HepG2 (cell line): ENCODE measurements at places on chromosomes 1 and 21. TPM values are rescaled to one million over a fixed set of nuclear protein-coding genes. Genes with fewer than 3 reads are reported as not detected.

The CD48 gene
- total RNA-seq: not detected in 2 replicates

DNA sequence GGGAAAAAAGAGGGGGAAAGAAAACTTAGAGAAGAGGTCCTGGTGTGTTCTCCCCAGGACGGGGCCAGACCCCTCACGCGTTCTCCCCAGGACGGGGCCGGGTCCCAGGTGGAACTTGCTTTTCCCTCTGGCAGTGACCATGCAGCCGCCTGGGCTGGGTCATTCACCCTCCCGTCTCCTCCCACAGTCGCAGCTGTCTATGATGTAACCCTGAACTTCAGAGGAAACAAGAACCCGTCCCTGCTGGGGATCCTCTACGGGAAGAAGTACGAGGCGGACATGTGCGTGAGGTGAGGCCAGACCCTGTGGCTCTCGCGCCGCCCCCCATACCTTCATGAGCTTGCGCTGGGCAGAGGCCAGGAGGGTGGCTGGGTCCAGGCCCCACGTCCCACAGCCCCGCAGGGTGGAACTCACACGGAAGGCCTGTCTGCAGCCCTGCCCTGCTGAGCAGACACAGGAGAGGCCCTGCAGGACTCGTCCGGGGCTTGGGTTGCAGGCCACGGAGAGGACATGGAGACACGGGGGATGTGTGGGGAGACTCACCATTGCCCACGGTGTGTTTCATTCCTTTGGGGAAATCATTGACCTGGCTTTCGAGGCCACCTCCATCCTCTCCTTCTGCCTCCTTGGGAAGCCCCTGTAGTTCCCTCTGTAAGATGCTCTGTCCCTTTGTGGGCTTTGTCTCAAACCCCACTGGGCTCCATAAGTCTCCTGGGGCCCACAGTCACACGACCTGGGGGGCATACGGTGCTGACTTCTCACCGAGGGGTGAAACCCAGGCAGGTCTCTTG is 40.7 kb upstream of the TRAPPC10 start:
- no peak for DNase-seq

- DNase-seq: no peak
Measured at GRCh38 chr1:200015811-200016210, 11.7 kb upstream of the NR5A2 start.

GRCh38 chr1:182143825-182144645 is 82.5 kb upstream of the ZNF648 start:
- DNase-seq: no peak

GRCh38 chr1:32972814-32973428 is 8.3 kb upstream of the RNF19B start:
- no peak for DNase-seq

DNA sequence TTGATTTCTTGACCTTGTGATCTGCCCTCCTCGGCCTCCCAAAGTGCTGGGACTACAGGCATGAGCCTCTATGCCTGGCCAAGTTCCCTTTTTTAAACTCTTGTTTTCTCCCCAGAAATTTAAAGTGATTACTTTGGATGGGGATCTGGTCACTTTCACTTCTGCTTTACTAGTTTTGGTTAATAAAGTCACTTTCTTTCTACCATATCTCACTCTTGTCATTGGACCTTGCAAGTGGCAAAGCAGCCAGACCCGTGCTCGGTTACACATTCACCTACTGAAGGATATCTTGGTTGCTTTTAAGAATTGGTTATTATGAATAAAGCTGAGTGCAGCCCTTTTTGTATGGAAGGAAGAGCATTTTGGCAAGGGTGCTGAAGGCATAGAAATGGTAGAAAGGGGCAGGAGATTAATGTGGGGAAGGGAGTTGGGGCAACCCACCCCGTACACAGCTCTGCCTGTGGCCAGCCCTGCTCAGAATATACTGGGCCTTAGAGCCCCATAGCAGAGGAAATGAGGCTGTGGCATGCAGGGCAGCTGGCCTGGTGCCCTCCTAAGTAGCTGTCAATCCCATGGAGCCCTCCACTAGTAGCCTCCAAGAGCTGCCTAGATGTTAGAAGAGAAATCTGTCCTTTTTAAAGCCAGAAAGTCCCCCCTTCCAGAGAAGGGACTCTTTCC is 40.7 kb downstream of the CD2 start:
- no peak for DNase-seq

DNA sequence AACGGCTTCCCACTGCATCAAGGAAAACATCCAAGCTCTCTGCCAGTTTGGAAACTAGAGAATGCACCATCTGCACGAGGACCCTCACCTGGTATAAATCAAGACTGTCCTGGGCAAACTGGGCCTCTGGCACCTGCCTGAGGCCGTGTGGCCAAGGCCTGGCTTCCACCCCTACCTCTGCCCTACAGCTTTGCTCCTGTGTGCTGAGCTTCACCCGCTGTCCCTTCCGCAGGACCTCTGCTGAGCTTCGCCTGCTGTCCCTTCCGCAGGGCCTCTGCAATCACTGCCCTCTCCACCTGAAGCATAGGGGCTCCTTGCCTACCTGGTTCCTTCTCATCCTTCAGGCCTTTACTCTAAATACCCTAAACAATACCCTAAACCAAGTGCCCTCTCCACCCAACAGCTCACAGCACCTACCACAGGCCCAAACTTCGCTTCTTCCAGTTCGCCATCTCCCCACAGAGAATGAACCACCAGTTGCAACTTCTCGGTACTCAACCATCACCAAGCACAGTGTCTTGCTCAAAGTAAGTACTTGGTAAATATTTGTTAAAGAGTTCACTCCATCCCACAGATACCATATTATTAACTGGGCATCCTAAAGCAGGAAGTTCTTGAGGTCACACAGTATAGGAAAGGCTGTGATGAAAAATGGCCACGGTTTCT is 18.4 kb downstream of the GNB1 start:
- no peak for DNase-seq

DNA sequence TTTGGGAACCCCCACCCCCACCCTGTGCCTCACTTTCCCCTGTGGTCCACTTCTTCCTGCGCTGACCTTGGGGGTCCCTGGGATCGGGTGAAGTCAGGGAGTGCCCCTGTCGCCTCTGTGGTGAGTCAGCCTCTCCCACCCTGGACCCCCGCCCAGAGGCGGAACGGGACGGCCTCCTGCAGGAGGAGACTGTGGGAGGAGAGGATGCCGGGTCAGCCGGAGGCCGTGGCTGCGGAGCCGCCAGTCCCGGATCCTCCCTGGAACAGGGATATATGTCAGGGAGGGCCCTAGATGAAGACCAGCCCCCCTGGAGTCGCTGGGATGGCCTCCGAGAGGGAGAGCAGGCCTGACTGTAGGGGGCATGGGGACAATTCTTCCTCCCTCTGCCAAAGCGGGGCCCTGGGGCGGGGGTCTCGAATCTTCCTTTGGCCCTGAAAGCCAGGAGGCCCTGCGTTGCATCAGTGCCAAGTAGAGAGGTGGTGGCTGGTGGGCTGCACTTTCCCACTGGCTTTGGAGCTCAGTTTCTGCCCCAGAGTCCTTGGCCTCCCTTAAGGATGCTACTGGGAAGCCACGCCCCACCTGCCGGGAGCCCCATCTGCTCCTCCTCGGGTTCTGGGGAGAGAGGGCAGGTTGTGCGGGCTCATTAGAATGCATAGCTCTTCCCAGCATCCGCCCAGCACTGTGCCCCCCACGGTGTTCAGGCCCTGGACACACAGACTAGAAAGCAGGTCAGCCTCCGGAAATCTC is 930 bp downstream of the ARHGEF10L start:
- DNase-seq: no peak
